ENCODE measurements at places on chromosomes 5 and 9.
A peak's percentile ranks its signal among the peaks of the same experiment; 100 is the strongest.

DNA sequence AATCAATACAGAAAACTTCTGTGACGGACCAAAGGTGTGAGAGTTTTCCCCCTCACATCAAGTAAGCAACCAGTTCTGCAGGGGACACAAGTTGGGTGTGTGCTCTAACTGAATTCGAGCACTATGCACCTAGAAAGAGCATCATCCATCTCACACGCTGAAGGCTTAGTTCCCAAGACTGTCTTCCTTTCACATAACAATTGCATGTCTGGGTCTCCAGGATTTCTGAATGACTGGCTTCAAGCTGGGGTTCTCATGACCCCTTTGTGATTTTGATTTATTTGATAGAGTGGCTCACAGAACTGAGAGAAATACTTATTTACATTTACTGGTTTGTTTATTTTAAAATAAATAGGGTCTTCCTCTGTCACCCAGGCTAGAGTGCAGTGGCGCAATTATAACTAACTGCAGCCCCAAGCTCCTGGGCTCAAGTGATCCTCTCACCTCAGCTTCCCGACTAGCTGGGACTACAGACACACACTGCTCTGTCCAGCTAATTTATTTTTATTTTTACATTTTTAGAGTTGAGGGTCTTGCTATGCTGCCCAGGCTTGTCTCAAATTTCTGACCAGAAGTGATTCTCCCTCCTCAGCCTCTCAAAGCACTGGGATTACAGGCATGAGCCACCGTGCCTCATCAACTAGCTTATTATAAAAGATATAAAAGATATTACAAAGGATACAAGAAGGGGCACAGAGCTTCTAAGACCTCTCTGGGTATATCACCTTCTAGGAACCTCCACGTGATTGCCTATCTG lies 316.7 kb upstream of the CDH12 start:
- DNase-seq = no peak

DNA sequence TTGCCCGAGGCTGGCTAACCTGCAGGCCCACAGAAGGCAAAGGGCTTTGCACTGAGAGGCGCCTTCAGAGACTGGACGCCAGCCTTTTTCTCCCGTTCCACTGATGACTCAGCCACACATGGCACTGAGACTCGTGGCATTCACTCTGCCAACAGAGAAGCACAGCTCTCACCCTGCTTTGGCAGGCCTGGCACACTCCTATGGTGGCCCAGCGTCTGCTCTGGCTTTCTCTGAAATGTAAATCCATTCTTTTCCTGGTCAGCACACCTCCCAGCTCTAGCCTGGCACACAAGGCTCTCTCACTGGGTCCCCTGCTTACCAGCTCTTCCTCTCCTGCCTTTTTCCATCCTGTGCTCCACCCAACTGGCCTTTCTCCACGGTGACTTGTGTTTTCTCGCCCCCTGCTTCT lies 5.9 kb upstream of the MELK start:
- DNase-seq = no peak

DNA sequence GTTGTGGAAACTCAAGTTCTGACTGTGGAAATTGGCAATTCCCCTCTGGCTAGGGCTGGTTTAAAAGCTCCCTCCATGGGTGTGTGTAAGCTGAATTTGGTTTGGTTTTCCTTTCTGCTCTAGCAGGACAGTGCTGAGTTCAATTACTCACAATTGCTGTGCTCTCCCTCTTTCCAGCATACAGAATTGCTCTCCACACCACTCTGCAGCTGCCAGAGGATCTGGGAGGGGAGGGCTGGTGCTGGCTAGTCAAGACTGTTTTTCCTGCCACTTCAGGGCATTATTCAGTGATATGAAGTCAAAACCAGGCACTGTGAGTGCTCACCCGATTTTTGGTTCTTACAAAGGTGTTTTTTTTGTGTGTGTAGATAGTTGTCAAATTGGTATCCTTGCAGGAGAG lies 336.9 kb upstream of the SLC24A2 start:
- DNase-seq = no peak

DNA sequence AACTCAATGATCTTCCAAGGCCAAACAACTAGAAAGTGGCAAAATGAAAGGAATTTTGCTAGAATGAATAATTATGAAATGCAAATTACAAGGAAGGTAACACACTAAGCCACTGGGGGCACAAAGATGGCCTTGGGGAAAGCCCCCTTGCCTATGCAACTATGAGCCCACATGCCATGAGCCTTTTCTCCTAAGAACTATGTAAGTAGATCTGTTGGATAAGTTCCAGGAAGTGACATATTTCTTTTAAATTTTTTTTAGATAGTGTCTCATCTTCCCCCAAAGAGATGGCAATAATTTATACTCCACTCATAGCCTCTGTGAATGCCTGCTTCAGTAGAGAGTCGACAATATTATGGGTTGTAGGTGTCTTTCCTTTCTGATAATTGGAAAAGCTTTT lies 257.8 kb downstream of the AUH start:
- no peak for DNase-seq

GRCh38 chr9:134326724-134327601 lies 708 bp downstream of the RXRA start:
- no peak for DNase-seq

DNA sequence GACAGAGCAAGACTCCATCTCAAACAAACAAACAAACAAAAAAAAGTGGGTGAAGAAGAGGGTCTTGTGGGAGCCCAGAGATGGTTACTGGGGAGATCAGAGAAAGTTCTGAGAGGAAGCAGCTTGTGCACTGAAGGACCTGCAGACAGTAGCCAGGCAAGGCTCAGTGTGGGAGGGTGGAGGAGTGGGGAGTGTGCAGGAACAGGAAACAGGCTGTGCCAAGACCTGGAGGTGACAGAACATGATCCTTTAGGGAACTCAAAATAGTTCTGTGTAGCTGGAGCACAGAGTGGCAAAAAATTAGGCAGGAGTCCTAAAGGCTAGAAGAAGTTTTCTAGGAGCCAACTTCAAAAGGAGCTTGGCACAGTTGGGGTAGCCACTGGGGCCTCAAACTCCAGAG lies 19.2 kb upstream of the NANS start:
- DNase-seq = no peak

- peak; percentile 13 for DNase-seq
Observed at GRCh38 chr5:80711938-80712337, 57.2 kb upstream of the DHFR start.

- DNase-seq = no peak
Observed at GRCh38 chr5:174294891-174295620, 249.6 kb downstream of the NSG2 start.

- no peak for DNase-seq
Observed at GRCh38 chr9:86238861-86239770, 20.3 kb downstream of the C9orf153 start.

GRCh38 chr5:9108162-9108561 lies 437.7 kb downstream of the SEMA5A start:
- DNase-seq = no peak

DNA sequence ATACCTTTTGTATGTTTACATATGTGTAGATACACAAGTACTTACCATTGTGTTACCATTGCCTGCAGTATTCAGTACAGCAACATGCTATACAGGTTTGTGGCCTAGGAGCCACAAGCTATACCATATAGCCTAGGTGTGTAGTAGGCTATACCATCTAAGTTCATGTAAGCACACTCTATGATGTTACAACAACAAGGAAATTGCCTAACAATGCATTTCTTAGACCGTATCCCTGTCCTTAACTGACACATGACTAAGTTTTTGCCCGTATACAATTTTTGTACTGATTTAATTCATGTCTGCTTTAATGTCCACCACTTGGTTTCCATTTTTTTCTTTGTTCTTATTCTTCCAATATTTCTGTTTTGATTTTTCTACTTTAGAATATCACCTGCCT lies 18.5 kb downstream of the TNPO1 start:
- DNase-seq = no peak

GRCh38 chr9:90641884-90642487 lies 638 bp downstream of the DIRAS2 start:
- no peak for DNase-seq

DNA sequence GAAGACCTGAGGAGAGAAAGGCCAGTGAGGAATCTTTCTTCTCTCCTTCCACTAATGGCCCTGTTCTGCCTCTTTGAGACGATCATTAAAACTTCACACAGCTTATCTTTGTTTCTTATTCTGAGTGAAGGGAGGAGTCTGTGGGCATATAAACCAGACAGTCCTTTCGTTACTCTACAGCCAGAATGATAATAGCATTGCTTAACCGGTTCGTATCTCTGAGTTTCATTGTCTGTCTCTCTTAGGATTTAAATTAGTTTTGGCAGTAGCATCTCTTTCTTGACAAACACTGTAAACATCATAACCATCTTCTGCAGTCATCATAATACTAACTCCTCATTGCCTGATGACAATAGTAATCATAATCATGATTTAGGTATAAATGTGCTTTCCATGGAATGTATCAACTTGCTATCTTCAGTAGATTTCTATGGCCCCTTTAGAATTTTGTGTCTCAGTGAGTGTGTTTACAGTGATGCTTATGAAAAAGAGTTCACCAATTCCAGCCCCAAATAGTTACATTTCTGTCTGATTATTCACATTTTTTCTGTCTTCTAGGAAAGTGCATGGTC lies 618.8 kb upstream of the KLF4 start:
- no peak for DNase-seq

DNA sequence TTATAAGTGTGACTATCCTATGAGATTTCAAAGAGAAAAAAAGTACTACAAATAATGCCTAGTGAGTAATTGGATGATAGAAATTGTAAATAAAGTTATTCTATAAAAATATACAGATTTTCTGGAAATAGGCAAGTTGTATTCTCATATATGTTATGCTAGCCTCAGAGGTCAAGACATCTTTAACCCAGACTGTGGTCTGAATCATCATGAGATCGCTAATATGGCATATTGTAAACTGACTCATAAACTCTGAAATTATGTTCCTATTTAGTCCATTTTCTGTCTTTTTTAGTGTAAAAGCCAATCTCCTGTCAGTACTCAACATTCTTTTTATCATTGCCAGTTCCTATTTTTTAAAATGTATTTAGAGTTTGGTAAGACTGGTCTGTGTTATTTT lies 14.2 kb downstream of the LOX start:
- DNase-seq = no peak

DNA sequence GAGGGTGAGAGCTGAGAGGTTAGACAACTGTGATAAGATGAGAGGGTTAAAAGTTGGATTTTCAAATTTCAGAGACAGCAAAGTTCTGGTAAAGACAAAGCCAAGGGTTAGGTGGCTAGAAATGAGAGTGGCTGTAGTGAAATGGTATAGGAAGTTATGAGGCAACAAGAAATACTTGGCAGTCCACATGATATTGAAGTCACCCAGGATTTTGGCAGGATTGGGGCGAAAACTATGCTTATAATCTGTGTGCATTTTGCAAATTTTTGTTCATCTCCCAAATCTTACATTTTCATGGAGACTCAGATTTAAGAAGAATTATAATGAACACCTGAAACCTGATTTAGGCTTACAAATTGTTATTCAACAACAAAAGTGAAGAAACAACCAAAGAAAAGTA lies 35.6 kb downstream of the C9 start:
- DNase-seq = no peak

- DNase-seq = no peak
Observed at GRCh38 chr5:82107267-82107666, 135.4 kb downstream of the ATG10 start.

DNA sequence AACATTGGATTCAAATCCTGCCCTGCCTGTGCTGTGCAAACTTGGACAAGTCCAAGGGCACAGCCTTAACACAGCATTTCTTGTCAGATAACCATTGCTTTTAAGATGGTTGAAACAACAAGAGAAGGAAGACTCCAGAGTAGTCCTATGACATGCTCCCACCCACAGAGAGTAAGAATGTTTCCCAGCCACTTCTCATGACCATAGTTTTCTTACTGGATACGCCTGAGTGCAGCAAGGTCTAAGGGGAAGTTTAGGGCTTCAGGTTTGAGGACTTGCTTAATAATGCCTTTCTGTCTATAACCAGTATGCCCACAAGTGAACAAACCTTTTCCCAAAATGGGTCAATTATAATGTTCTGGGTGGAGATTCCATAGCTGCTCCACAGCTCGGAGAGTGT lies 126.4 kb downstream of the SLF1 start:
- DNase-seq = no peak

GRCh38 chr5:167071981-167072610 lies 1219.3 kb upstream of the WWC1 start:
- DNase-seq = no peak

- DNase-seq = no peak
Observed at GRCh38 chr9:69425136-69425801, 100.3 kb downstream of the ENTREP1 start.

- DNase-seq = peak; percentile 1
Observed at GRCh38 chr9:76987594-76988200, 31.8 kb upstream of the FOXB2 start.
